ENCODE measurements at places on chromosomes 6 and 20. TPM values are rescaled to one million over a fixed set of nuclear protein-coding genes. Genes with fewer than 3 reads are reported as not detected.

GPSM3 gene
- 2.2 TPM for total RNA-seq

OR12D3 gene
- not detected for total RNA-seq

COX7A2 gene
- 137 TPM for total RNA-seq

NT5E gene
- total RNA-seq, result 36.9 TPM

ZNF512B gene
- 8.7 TPM for total RNA-seq

HLA-DRB1 gene
- total RNA-seq, result 10.2 TPM

ATP9A gene
- total RNA-seq, result 25.6 TPM

TCF21 gene
- 25.3 TPM for total RNA-seq

HEY2 gene
- total RNA-seq, result 5.6 TPM

HLA-DQB1 gene
- total RNA-seq, result 4.0 TPM

RBM12 gene
- total RNA-seq, result 64.8 TPM

ADGRF5 gene
- 41.3 TPM for total RNA-seq

ARMH2 gene
- not detected for total RNA-seq

HMGN4 gene
- 71.5 TPM for total RNA-seq

TFAP2D gene
- not detected for total RNA-seq

PPIL6 gene
- 11.9 TPM for total RNA-seq

FAM162B gene
- 12.0 TPM for total RNA-seq

ANKRD60 gene
- total RNA-seq, result not detected

STMN3 gene
- total RNA-seq, result 17.7 TPM

PGBD1 gene
- total RNA-seq, result 8.7 TPM

FILIP1 gene
- 43.7 TPM for total RNA-seq

GABRR1 gene
- not detected for total RNA-seq

SIGLEC1 gene
- total RNA-seq, result 3.2 TPM

BNIP5 gene
- not detected for total RNA-seq

VIP gene
- 6.3 TPM for total RNA-seq

LIN28B gene
- 0.37 TPM for total RNA-seq

GNMT gene
- total RNA-seq, result 0.42 TPM

Measured in urinary bladder (tissue), 4 donors.